Pericardium fibroblast (primary cell): ENCODE measurements at places on chromosomes 1 and 21. TPM values are rescaled to one million over a fixed set of nuclear protein-coding genes. Genes with fewer than 3 reads are reported as not detected.

Gene WNT9A
- 0.47 and 1.5 TPM in 2 replicates for total RNA-seq

Gene PRELP
- total RNA-seq = 0.26 and 3.6 TPM in 2 replicates

Gene BRDT
- not detected in 2 replicates for total RNA-seq

Gene ANGPTL3
- total RNA-seq = not detected in 2 replicates

Gene KCNJ9
- total RNA-seq = 0.60 TPM in 1 of 2 replicates, not detected in the other

Gene CLCA1
- total RNA-seq = not detected in 2 replicates

Gene CCDC185
- not detected in 2 replicates for total RNA-seq

Gene TPTE
- not detected in 2 replicates for total RNA-seq

Gene RGS7
- total RNA-seq = not detected in 2 replicates

Gene CD1B
- not detected in 2 replicates for total RNA-seq

Gene COL16A1
- total RNA-seq = 110 and 170 TPM in 2 replicates
